ENCODE measurements at places on chromosomes 6 and 20. TPM values are rescaled to one million over a fixed set of nuclear protein-coding genes. Genes with fewer than 3 reads are reported as not detected.

DNA sequence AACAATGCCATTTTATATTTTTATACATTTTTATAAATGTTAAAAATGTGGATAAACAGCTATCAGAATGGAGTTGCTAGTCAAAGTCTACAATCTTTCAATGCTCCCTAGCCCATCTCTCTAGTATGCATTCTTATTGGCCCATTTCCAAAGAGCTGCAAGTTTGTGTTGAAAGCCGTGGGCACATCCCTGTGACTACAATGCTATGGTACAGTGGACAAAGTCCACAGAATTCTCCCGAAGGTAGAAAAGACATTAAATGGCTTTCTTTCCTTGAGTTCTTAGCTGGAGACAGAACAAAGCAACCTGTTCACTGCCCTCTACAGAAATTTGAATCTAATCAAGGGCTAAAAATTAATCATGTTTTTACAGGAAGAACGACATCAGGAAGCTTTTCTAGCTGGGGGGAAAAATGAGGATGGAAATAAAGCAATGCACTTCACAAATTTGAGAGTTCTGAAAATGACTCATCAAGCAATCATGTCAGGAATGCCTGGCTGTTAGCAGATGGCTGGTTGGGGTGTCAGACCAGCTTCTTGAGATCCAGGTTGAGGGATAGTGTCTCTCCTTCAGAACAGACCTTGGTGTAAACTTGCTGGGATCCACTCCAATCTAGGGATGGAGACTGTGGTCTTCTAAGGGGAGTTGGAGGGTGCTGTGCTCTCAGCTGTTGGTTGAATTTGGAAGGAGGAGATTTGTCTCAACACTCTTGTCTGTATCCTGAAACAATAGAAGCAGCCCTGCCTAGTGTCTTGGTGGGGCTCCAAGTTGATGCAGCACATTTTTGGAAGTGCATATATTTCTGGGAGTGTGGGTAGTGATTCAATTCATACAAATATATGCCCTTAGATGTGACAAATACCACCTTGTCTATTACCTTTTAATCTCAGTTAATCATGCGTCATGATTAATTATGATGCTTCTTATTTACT, 143.4 kb upstream of the PHACTR1 start:
- DNase-seq: no peak

GRCh38 chr6:149114167-149114566, 203.3 kb upstream of the TAB2 start:
- DNase-seq: no peak

DNA sequence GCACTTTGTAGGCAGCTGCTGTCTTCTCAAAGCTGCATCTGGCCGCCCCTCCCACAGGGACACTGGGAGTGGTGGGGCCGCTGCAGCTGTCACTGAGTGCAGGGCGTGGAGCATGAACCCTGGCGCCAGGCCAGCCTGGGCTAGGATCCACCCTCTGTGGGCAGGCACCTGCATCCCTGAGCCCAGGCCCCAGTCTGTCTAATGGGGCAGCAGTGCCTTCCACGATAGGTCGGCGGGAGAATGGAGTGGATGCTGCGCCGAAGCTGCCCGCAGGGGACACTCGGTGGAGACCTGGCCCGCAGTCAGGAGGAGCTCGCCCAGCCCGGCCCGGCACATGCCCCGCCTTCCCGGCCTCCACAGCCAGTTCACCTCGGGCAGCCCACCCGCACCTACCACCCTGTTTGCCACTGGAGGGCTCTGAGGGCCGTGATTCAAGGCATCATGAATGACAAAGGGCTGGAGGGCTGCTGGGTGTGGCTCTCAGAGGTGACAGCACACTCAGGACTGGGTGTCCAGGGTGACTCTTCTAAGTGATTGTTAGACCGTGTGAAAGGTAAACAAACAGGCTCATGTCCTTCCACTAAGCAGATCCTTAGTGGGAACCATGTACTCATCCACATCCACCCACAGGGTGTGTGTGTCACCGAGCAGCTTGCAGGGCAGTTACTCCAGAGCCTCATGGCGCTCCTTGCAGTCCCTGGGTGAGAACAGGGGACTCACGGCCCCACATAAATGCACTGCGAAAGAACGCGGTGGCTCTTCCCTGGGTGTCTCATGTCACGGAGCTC, 133.9 kb downstream of the AGPAT4 start:
- peak; percentile 45 for DNase-seq

GRCh38 chr20:4916971-4917881, 84.1 kb downstream of the SLC23A2 start:
- DNase-seq: no peak

DNA sequence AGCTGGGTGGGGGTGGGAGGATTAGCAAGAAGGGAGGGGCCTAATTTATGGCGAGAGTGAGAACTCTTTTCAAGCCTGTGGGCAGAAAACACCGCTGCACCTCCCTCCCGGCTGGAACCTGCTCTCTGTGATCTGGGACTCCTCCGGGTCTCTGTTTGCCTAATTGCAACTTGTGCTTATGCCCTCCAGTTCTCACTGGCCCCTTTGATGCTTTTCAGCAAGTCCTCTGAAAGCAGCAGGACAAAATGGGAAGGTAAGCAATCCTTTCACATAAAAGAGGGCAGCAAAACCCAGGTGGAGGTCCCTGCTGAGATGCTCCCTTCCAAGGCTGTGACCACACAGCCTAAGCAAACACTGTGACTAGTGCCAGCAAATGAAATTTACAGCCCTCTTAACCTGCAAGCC, 523.0 kb upstream of the FLRT3 start:
- DNase-seq: no peak

DNA sequence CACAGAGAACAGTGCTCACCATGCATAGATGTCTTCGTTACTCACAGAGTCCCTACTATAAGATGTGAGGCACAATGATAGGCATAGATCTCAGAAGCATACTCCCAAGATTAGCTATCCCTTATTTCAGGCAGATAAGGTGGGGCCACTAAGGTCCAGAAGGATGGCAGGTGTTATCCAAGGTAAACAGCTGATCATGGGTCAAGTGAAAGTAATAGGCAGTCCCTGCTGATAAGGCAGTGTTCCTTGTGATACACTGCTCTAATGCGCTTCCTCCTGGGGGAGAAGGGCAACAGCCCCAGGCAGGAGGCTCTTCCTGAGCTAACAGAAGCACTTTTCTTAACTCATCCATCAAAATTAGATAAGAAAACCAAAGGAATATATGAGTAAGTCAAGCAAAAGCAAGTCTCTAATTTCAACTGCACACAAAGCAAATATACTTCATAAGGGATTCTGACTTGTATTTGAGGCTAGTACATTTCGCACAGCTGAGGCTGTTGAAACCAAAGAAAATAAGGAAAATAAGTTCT, 42.2 kb downstream of the METTL24 start:
- DNase-seq: no peak

- DNase-seq: no peak
These were observed 102.6 kb downstream of the CD164 start for GRCh38 chr6:109279628-109280027.

DNA sequence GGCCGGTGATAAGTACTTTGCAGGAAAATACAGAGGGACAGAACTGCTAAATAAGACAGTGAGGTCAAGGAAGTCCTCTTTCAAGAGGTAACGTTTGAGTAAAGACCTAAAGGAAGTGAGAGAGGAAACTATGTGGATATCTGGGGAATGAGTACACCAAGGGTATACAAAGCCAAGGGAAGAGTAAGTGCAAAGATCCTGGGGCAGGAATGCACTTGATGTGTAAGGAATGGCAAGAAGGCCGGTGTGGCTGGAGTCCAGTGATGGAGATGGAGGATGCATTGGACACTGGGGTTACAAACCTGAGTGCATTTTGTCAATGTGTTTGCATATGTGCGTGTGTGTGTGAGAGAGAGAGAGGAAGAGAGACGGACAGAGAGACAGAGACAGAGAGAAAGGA, 32.1 kb upstream of the TGM2 start:
- DNase-seq: no peak

- no peak for DNase-seq
These were observed 63.7 kb downstream of the PHACTR3 start for GRCh38 chr20:59667981-59668515.

- DNase-seq: no peak
These were observed 258.9 kb downstream of the GJA1 start for GRCh38 chr6:121694389-121694788.

GRCh38 chr6:13194852-13195251, 133.5 kb downstream of the TBC1D7 start:
- DNase-seq: peak; percentile 19

DNA sequence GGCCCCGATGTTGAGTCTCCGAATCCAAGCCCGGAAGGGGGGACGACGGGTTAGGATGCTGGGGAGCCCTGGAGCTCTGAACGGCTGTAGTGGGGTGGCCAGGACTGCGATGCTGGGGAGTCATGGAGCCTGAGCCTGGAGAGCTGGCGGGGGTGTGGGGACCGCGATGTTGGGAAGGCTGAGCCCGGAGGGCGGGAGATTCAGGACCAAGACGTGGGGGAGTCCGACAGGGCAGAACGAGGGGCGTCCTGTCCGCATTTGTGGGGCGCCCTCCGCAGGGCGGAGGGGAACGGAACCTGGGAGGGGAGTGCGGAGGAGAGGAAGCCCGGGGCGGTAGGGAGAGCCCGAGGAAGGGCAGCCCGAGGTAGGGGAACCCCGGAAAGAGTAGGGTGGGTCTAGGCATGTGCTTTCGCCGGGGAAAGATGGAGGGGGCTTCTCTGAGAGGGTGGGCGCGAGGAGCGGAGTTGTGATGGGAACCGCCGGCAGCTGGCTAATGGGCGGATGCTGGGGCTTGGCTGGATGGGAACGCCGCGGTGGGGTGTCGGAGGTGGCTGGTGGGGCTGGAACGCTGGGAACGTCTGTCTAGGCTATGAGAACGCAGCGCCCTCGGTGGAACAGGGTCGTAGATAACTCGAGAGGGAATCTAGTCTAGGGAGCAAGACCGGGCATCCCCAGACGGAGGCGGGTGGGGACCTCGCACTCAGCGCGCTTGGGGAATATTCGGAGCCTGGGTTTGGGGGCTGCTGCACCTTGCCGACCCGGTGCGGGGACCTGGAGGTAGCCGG, 684 bp downstream of the PAQR8 start:
- peak; percentile 28 for DNase-seq

Gene PTPRK
- 50.2 TPM for total RNA-seq

Gene CLVS2
- total RNA-seq: not detected

Gene CDKAL1
- total RNA-seq: 8.1 TPM

Gene C6orf163
- total RNA-seq: 0.57 TPM

Gene ADGRF5
- total RNA-seq: 2.2 TPM

Gene CLPSL2
- total RNA-seq: 2.2 TPM

Gene HLA-E
- 67.1 TPM for total RNA-seq

Gene WFDC2
- 49.5 TPM for total RNA-seq
